ENCODE measurements at places on chromosomes 7 and 10. TPM values are rescaled to one million over a fixed set of nuclear protein-coding genes. Genes with fewer than 3 reads are reported as not detected.

DNA sequence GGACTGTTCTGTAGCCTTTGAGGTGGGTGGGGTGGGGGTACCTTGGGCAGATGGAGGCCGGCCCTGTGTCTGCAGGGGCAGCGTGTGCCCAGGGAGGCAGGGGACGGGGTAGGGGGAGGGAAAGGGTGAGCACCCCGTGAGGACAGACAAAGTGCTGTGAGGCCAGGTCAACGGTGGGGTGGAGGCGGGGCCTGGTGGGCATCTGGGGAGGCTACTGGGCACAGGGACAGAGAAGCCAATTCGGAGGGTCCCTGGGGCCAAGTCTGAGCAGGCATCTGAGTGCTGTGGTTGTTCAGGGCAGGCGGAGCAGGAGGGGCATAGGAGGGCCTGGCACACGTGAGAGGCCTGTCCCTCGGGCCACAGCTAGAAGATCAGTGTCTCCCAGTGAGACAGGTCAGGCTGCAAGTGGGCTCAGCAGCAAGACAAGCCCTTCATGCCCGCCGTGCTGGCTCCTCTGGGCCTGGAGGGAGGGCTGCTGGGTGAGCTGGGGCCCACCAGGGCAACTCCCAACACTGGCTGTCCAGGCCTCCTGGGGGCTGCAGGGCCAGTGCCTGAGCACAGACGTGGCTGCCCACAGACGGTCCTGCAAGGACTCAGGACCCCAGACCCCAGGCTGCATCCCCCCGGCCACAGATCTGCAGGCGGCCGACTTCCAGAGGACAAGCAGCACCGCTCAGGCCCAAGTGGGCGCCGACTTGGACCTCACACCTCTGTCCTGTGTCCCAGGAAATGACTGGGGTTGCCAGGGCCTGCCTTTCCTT is 26.4 kb upstream of the KNDC1 start:
- no peaks in the 10 kb centered on the region for H3K27me3 ChIP-seq

GRCh38 chr10:113713640-113713982 is 33.9 kb downstream of the CASP7 start:
- H3K27me3 ChIP-seq = no peaks in the 10 kb centered on the region
- no peak overlapping the region for H3K4me3 ChIP-seq
- no peak overlapping the region for H3K27ac ChIP-seq
- no peak for DNase-seq
- peaks cover 13% of the 10 kb centered on the region for H3K4me1 ChIP-seq

DNA sequence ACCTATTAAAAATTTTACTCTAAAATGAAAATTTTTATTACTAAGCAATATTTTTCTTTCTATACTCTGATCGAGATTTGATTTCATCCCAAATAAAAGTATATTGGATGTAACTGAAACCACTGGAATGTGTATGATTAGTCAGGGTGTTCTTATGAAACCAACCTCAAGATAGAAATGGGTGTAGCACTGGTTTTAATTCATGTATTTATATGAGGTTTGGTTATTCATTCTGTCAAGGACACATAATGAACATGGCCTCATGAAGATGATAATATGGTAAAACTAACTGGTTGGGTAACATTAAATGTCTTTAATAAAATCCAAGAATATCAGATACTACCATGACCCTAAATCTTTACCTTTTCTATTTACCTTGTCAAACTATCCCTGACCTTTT is 197.7 kb downstream of the SEMA3A start:
- no peak for DNase-seq
- no peaks in the 10 kb centered on the region for H3K36me3 ChIP-seq
- no peak overlapping the region for H3K27ac ChIP-seq
- H3K27me3 ChIP-seq = no peaks in the 10 kb centered on the region

GRCh38 chr7:149459201-149459539 is 1.7 kb downstream of the ZNF777 start:
- DNase-seq = no peak
- H3K4me1 ChIP-seq = peaks cover 24% of the 10 kb centered on the region
- H3K36me3 ChIP-seq = peaks cover 12% of the 10 kb centered on the region
- H3K27ac ChIP-seq = peak overlapping the region; percentile 69

- no peaks in the 10 kb centered on the region for H3K27me3 ChIP-seq
- H3K4me1 ChIP-seq = no peaks in the 10 kb centered on the region
- no peak overlapping the region for H3K4me3 ChIP-seq
- DNase-seq = no peak
- no peaks in the 10 kb centered on the region for H3K36me3 ChIP-seq
Observed at GRCh38 chr10:117699436-117700075, 157.0 kb downstream of the EMX2 start.

Gene TRIM50
- total RNA-seq = not detected
